ENCODE measurements at places on chromosomes 2 and 18.

DNA sequence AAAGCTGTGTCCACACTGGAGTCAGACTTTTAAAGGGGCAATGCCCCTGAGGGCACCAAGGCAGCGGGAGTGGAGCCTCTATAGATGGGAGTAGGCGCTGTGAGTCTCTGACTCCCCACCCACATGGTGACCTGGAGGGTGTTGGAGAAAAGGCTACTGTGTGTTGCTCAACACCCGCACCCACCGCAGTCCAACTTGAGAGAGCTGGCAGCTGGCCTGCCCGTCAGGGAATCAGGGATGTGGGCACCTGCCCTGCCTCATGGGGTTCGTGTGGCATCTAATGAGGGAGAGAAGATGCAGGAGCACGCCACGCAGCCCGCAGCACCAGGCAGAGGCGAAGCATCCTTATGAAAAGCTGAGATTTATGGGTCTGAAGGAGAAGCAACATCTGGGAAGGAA is 84.2 kb downstream of the KLHL29 start:
- no peak for DNase-seq

DNA sequence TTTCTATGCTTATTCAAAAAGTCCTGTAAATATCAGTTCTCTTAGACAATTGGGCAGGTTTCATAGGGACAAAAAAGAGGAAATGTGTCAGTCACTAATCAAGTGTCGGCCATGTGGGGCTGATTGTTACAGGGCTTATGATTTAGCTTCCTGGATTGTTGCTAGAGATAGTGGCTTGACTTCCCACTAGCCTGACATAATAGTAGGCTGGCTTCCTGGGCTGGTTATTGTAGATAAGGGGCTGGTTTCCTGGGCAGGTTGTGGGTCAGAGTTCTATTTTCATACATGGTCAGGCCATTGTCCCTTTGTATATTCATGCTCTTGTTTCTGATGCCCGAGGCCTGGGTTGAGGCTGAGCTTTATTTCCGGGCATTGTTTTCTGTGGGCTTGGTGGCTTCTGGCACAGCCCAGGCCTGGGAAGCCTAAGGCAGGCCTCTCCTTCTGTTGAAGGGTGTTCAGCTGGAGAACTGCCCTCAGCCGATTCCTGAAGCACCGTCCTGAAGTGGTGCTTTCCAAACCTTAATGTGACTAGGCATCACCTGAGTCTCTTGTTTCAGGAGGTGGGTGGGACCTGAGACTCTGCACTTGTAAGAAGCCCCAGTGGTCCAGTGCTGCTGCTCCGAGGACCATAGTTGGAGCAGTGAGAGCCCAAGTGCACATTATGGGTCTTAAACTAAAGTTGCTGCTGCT is 37.0 kb downstream of the CD8B2 start:
- DNase-seq, result no peak

DNA sequence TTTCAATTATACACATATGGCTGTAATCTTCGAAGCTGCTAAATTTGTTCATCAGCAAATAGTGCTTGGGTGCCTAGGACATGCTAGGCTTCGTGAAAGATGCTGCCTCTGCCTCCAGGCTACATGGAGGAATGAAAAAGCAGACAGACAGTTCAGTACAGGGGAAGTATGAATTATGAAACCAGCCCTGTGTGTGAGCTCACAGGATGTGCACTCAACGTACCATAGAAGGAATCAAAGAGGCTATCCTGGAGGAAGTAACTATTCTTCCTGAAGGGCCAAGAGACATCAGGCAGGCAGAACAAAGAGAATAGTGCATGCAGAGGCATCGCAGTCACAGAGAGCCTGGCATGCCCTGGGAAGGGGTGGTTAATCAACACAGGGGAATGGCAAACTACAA is 61.4 kb downstream of the DYM start:
- no peak for DNase-seq

DNA sequence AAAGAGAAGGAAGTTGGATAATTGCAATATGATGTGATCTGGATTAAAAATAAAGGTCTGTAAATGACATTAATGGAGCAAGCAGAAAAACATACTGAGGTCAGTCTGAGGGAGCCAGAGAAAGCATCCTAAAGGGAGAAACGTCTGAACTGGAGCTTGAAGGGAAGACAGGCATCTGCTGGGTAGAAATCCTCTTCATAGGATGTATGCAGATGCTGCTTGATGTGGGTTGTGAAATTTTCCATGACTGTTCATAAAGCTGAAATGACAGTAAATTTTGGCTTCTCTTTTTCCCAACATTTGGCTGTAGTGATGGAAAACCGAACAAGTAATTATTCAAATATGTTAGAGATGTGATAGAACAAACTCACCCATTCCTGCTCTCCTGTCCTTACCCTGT is 287.6 kb downstream of the CAMKMT start:
- no peak for DNase-seq

DNA sequence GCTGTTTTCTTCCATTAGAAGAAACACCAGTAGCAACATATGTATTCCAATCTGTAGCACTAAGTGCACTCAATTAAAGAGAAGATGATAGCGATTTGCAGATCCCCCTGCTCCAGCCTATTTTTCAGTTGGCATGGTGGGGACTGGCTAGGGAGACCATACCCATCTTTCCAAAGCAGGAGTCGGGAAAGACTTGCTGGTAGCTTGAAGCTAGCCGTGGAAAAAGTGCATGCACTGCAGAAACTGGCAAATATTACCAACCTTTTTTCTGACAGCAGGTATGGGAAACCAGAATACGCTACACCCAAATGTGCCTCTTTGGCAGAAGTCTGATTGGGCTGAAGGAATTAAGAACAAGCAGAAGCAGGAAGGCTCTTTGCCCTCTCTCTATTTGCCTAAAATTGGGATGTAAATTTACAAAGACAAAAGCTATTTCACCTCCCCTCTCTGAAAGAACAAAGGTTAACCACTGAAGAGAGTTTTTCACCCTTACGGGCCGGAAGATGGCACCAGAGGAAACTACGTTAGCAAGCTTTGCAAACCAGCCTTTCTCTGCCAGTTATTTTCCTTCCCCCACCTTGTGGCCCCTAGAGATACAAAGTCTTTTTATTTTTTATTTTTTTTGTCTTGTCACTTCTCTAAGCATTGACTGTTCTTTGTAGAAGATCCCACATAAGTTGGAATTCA is 273.1 kb downstream of the DLGAP1 start:
- no peak for DNase-seq

DNA sequence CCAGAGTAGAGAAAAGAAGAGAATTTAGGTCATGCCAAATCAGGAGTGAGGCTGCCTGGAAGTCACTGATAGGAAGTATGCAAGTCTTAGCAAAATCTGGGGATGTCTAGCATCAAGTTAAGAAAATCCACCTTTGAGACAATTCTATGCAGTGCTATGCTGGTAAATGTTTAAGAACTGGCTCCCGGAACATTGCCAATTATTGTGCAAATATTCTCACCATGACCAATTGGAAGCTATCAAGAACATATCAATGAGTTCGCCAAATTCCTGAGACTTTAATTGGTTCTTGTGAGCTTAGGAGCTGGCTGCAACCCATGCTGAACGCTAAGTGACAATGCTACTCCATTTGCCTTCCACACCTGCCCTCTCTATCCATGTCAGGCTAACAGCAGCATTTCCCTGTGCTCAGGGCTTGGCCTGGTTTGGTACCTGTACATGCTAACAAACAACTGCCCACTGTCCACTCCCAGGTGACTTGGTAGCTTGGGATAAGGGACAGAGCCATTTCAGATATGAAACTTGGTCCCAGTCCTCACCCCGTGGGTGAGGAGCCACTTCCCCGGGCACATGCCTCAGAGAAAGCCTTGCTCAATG is 172.9 kb upstream of the KLHL29 start:
- DNase-seq, result no peak
